Left ventricle myocardium inferior (tissue), 1 donor: ENCODE measurements at places on chromosomes 6 and 20. TPM values are rescaled to one million over a fixed set of nuclear protein-coding genes. Genes with fewer than 3 reads are reported as not detected.

- H3K36me3 ChIP-seq, result no peaks in the 10 kb centered on the region
- H3K27ac ChIP-seq, result no peak overlapping the region
- no peaks in the 10 kb centered on the region for H3K4me1 ChIP-seq
- no peak overlapping the region for H3K4me3 ChIP-seq
- no peak for DNase-seq
Observed at GRCh38 chr6:52310932-52311331, 26.4 kb upstream of the MCM3 start.

GRCh38 chr20:45111799-45112471, 3.0 kb downstream of the WFDC5 start:
- no peak for DNase-seq
- H3K4me3 ChIP-seq, result no peak overlapping the region
- peaks cover 86% of the 10 kb centered on the region for H3K27me3 ChIP-seq
- no peak overlapping the region for H3K27ac ChIP-seq

DNA sequence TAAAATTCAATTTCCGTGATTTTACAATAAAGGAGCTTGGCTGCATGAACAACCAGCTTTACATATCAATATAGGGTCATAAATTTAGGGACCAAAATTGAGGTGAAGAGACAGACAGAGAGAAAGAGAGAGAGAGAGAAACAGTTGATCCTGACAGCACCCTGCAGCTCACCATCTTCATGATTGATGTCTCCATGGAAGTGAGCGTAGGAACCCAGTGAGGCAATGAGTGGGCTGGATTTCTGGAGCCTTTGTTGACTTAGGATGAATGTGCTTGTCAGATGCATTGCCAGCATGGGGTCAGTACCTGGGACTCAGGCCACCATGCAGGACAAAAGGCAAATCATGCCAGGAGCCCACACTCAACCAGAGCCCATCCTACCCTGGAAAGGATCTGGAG, 165.1 kb upstream of the SYNDIG1 start:
- H3K27ac ChIP-seq, result no peak overlapping the region
- DNase-seq, result no peak
- peaks cover 55% of the 10 kb centered on the region for H3K27me3 ChIP-seq
- no peak overlapping the region for H3K4me3 ChIP-seq
- no peaks in the 10 kb centered on the region for H3K36me3 ChIP-seq
- H3K4me1 ChIP-seq, result no peaks in the 10 kb centered on the region

GRCh38 chr6:122077603-122078002, 321.8 kb upstream of the HSF2 start:
- no peaks in the 10 kb centered on the region for H3K4me1 ChIP-seq
- no peaks in the 10 kb centered on the region for H3K27me3 ChIP-seq
- H3K36me3 ChIP-seq, result no peaks in the 10 kb centered on the region

Gene WFDC10B
- not detected for total RNA-seq

Gene PRICKLE4
- 0.88 TPM for total RNA-seq
